CD8-positive, alpha-beta memory T cell (primary cell): ENCODE measurements at places on chromosomes 5 and 9. TPM values are rescaled to one million over a fixed set of nuclear protein-coding genes. Genes with fewer than 3 reads are reported as not detected.
A peak's percentile ranks its signal among the peaks of the same experiment; 100 is the strongest.

GRCh38 chr5:80667384-80667783 lies 12.6 kb upstream of the DHFR start:
- H3K27ac ChIP-seq: no peak overlapping the region
- H3K4me1 ChIP-seq: no peaks in the 10 kb centered on the region
- no peaks in the 10 kb centered on the region for H3K27me3 ChIP-seq
- no peak for DNase-seq
- H3K36me3 ChIP-seq: peaks cover 6% of the 10 kb centered on the region

GRCh38 chr9:16597136-16597535 lies 273.3 kb downstream of the BNC2 start:
- no peak overlapping the region for H3K27ac ChIP-seq
- H3K4me1 ChIP-seq: no peaks in the 10 kb centered on the region
- no peak overlapping the region for H3K4me3 ChIP-seq
- H3K36me3 ChIP-seq: no peaks in the 10 kb centered on the region

DNA sequence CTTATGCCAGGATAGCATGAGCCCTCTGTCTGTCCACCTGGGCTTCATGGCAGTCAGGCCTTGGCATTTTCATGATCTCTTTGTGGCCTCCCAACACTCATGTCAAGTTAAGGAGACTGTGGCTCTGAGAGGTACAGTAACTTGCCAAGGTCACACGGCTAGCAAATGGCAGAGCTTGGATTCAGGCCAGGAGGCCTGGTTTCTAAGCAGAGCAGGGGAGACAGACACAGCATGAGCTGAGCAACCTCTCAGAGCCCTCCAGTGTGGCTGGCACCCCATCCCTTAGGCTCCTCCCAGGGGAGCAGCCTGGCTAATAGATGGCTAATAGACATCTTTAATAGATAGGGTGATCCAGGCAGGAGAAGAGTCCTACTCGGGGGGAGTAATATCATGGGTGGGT lies 4.1 kb downstream of the SYNPO start:
- H3K36me3 ChIP-seq: no peaks in the 10 kb centered on the region
- DNase-seq: no peak
- no peaks in the 10 kb centered on the region for H3K4me1 ChIP-seq
- H3K27ac ChIP-seq: no peak overlapping the region
- H3K4me3 ChIP-seq: no peak overlapping the region

GRCh38 chr5:179800696-179801201 lies 5.9 kb downstream of the MGAT4B start:
- H3K36me3 ChIP-seq: peaks cover 9% of the 10 kb centered on the region
- H3K27me3 ChIP-seq: no peaks in the 10 kb centered on the region
- H3K4me3 ChIP-seq: no peak overlapping the region
- no peak for DNase-seq
- peaks cover 39% of the 10 kb centered on the region for H3K4me1 ChIP-seq
- no peak overlapping the region for H3K27ac ChIP-seq

DNA sequence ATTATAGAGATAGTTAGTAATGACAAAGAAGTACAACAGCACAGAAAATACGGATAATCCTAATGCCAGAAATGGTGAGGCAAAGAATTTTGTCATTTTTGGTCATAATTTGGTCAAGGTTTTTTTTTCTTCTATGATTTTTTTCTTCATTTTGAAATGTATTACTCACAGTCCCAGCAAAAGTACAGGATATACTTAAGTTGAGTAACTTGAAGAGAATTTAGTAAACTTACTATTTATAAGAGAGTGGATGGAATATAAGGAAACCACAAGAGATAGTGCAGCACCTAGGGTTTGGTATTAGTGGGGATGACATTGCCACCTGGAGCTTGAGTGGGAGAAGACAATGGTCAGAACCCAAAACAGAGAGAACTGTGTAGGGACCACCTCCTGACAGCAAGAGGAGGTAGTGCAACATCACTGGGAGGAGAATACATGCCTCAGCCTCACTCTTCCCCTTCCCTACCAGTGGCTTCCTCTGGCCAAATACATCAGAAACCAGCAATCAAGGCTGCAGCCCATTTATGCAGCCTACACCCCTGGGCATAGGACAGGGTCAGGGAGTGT lies 434.5 kb upstream of the TRPC7 start:
- H3K36me3 ChIP-seq: no peaks in the 10 kb centered on the region
- no peak overlapping the region for H3K27ac ChIP-seq
- no peak for DNase-seq
- H3K4me3 ChIP-seq: no peak overlapping the region
- no peaks in the 10 kb centered on the region for H3K4me1 ChIP-seq
- no peaks in the 10 kb centered on the region for H3K27me3 ChIP-seq

- H3K36me3 ChIP-seq: no peaks in the 10 kb centered on the region
- peak overlapping the region; percentile 55 for H3K4me3 ChIP-seq
- H3K4me1 ChIP-seq: peaks cover 35% of the 10 kb centered on the region
- no peaks in the 10 kb centered on the region for H3K27me3 ChIP-seq
- peak overlapping the region; percentile 19 for H3K27ac ChIP-seq
Measured at GRCh38 chr5:95620870-95621838, 1.3 kb downstream of the GPR150 start.

GRCh38 chr9:16543225-16543624 lies 327.2 kb downstream of the BNC2 start:
- H3K36me3 ChIP-seq: no peaks in the 10 kb centered on the region
- no peaks in the 10 kb centered on the region for H3K4me1 ChIP-seq
- H3K4me3 ChIP-seq: no peak overlapping the region
- no peak for DNase-seq

Gene FAM163B
- total RNA-seq: not detected

- no peak overlapping the region for H3K4me3 ChIP-seq
- H3K36me3 ChIP-seq: no peaks in the 10 kb centered on the region
- no peak for DNase-seq
- H3K27ac ChIP-seq: no peak overlapping the region
- no peaks in the 10 kb centered on the region for H3K4me1 ChIP-seq
Measured at GRCh38 chr5:90326995-90327394, 82.6 kb downstream of the CETN3 start.

DNA sequence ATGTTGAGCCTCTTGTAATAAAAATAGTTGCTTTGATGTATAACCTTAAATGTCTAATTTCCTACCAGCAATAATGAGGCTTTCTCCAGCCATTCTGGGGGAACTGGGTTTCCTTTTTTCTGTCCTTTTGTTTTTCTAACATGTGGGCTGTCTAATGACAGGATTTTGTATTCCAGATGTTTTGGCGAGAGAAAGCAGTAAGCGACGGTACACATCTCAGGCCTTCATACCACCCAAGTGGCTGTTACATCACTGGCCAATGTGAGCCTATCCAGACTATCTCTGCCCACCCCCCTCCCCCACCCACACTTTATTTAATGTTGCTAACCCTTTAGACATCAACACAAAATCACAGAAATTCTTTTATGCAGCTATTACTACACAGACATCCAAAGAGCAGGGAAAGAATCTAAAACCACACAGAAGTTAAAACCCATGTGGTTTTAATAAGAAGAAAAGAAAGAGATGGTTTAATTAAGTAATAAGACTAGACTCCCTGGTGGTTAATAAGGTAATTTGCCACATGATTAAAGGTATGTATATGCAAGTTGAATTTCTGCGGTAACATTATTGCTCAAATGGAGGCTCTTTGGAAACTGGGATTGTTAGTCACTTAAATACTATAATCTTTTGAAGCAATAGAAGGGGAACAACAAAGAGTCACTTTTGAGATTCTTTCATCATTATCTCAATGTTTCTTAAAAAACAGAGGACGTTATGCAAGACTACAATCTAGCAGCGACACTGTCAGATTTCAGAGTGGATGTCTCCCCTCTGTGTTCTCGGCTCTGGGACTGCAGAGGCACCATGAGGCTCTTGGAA lies 365.1 kb downstream of the ENC1 start:
- no peak overlapping the region for H3K27ac ChIP-seq
- H3K36me3 ChIP-seq: no peaks in the 10 kb centered on the region
- no peak for DNase-seq

GRCh38 chr5:148416921-148417320 lies 33.2 kb downstream of the FBXO38 start:
- H3K27ac ChIP-seq: no peak overlapping the region
- no peak for DNase-seq
- H3K27me3 ChIP-seq: no peaks in the 10 kb centered on the region
- no peaks in the 10 kb centered on the region for H3K4me1 ChIP-seq
- no peak overlapping the region for H3K4me3 ChIP-seq

Gene CCDC180
- total RNA-seq: 1.6 TPM

DNA sequence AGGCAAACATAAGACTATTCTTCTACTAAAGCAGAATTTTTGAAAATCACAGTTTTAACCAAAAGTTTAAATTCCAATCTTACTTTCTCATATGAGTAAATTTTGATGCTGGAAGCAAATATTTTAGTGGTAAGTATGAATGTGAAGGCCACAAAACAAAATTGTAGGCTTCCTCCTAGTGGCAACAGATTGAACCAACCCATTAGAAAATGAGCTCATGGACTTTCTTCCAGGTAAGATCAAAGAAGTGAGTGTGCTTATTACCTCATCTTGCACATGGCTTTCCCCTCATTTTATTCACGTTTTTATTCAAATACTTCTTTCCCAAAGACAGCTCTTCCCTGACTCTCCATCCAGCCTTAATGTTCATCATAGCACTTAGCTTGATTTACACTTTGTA lies 16.5 kb upstream of the RLN2 start:
- no peaks in the 10 kb centered on the region for H3K36me3 ChIP-seq
- no peak for DNase-seq
- H3K27ac ChIP-seq: no peak overlapping the region
- peaks cover 1% of the 10 kb centered on the region for H3K4me1 ChIP-seq

- no peak for DNase-seq
- H3K4me1 ChIP-seq: no peaks in the 10 kb centered on the region
- H3K27ac ChIP-seq: no peak overlapping the region
- H3K4me3 ChIP-seq: no peak overlapping the region
- H3K36me3 ChIP-seq: no peaks in the 10 kb centered on the region
Measured at GRCh38 chr5:76790632-76791290, 28.1 kb upstream of the F2RL1 start.

GRCh38 chr9:22395687-22396141 lies 50.9 kb upstream of the DMRTA1 start:
- no peak overlapping the region for H3K4me3 ChIP-seq
- no peak for DNase-seq
- H3K4me1 ChIP-seq: no peaks in the 10 kb centered on the region
- H3K27me3 ChIP-seq: no peaks in the 10 kb centered on the region
- no peaks in the 10 kb centered on the region for H3K36me3 ChIP-seq

DNA sequence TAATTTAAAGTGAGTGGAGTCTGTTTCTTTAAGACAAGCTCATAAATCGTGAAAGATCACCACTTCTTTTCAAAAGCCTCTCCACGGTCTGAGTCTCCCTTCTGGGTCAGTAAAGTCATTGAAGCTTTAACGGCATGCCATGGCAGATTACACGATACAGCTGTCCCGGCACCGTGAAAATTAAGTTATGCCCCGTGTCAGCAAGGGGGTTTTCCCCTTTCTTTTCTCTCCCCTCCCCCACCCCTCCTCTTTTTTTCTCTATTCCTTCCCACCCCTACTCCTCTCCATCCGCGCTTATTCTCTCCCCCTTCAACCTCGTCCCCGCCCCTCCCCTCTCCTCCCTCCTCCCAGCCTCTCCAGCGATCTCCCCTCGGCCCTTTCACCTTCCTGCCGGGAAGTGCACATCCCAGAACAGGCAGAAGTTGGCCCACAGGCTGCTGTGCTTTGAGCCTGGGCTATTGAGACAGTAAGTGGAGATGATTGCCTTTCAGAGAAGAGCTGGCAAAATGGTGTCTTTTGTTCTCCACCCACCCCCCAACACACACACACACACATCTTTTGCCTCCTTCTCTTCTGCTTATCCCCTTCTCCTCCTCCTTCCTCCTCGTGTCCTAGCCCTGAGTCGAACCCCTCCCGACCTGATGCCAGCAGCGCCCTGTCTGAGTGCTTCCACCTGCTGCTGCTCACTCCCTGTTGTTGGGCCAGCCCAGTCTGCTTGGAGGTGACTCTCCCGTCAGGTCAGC lies 44.1 kb downstream of the GAS1 start:
- H3K4me3 ChIP-seq: no peak overlapping the region
- no peaks in the 10 kb centered on the region for H3K36me3 ChIP-seq
- H3K4me1 ChIP-seq: no peaks in the 10 kb centered on the region
- DNase-seq: no peak
- H3K27me3 ChIP-seq: peaks cover 7% of the 10 kb centered on the region

- H3K27ac ChIP-seq: no peak overlapping the region
- H3K4me1 ChIP-seq: no peaks in the 10 kb centered on the region
- H3K27me3 ChIP-seq: no peaks in the 10 kb centered on the region
- no peak overlapping the region for H3K4me3 ChIP-seq
Measured at GRCh38 chr5:149210225-149210624, 61.4 kb upstream of the AFAP1L1 start.

Gene FAM81B
- total RNA-seq: not detected

- H3K27ac ChIP-seq: no peak overlapping the region
- H3K4me3 ChIP-seq: peak overlapping the region; percentile 9
- DNase-seq: no peak
- peaks cover 5% of the 10 kb centered on the region for H3K27me3 ChIP-seq
- H3K36me3 ChIP-seq: no peaks in the 10 kb centered on the region
- H3K4me1 ChIP-seq: peaks cover 21% of the 10 kb centered on the region
Measured at GRCh38 chr5:55855509-55855908, 4.4 kb downstream of the IL31RA start.

Gene IRX2
- total RNA-seq: not detected

DNA sequence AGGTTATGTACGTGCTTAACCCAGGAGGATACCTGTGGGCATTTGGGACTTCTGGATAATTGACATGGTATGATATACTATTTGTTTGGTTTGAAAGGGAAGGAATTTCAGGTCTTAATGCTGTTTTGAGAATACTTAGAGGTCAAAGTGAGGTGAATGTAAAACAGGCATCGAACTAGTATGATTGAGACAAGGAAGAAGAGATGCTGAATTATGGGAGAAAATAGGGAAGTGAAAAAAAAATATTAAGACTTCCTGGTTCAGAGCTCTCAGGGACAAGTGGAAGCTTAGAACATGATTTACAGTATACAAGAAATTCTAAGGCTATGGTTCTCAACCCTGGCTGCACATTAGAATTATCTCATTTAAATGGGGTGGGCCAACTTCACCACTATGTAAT lies 115.3 kb downstream of the CD180 start:
- H3K27ac ChIP-seq: no peak overlapping the region
- no peak overlapping the region for H3K4me3 ChIP-seq
- H3K27me3 ChIP-seq: no peaks in the 10 kb centered on the region
- no peaks in the 10 kb centered on the region for H3K36me3 ChIP-seq
- no peak for DNase-seq

DNA sequence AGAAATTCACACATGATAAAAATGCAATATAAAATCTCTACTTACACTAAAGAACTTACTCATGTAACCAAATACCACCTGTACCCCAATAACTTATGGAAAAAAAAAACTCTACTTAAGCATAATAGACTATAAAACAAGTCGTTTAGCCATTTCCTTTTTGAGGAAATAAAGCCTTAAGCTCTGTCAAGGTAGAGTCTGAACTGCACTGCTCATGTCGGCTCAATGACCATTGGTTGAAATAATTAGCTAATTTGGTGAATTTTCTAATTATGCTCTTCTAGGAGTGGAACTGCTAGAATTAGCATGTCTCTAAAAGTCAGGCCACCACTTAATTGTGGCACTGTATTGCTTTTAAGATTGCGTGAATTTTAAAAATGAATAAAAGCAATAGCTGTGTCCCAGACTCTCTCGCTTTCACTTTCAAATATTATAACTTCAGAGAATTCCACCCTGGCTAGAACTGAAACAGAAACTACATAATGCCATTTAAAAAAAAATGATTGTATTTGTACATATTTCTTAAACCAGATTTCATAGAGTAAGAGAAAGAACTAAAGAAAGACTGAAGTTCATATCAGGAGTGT lies 113.0 kb upstream of the PCA3 start:
- no peak overlapping the region for H3K27ac ChIP-seq
- no peak for DNase-seq
- no peaks in the 10 kb centered on the region for H3K27me3 ChIP-seq
- no peaks in the 10 kb centered on the region for H3K36me3 ChIP-seq
- H3K4me1 ChIP-seq: peaks cover 14% of the 10 kb centered on the region

GRCh38 chr9:35179347-35180280 lies 17.8 kb downstream of the UNC13B start:
- H3K27me3 ChIP-seq: no peaks in the 10 kb centered on the region
- H3K4me1 ChIP-seq: no peaks in the 10 kb centered on the region
